Right cardiac atrium (tissue), 5 donors: ENCODE measurements at places on chromosomes 2 and 18.

DNA sequence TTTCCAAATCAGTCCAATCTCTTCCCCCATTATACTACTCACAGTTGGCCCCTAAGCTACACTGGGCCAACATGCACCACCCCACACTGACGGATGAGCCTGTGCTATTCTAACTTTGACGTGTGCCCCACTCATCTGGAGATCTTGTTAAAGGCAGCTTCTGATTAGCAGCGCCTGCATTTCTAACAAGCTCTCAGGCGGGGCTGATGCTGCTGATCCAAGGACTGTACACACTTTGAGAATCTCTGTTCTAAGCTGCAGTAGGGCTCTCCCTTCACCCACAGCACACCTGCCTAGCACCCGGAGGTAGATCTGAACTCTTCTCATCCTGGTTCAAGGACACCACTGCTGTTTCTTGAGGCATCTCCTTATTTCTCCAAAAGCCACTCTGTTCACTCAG is 200.7 kb downstream of the SLC4A3 start:
- no peak for DNase-seq

GRCh38 chr18:25334588-25334987 is 17.4 kb downstream of the ZNF521 start:
- DNase-seq, result no peak

GRCh38 chr18:69588301-69588700 is 187.6 kb downstream of the DOK6 start:
- no peak for DNase-seq

- no peak for DNase-seq
These were observed 65.0 kb upstream of the PPM1B start for GRCh38 chr2:44103639-44104038.

DNA sequence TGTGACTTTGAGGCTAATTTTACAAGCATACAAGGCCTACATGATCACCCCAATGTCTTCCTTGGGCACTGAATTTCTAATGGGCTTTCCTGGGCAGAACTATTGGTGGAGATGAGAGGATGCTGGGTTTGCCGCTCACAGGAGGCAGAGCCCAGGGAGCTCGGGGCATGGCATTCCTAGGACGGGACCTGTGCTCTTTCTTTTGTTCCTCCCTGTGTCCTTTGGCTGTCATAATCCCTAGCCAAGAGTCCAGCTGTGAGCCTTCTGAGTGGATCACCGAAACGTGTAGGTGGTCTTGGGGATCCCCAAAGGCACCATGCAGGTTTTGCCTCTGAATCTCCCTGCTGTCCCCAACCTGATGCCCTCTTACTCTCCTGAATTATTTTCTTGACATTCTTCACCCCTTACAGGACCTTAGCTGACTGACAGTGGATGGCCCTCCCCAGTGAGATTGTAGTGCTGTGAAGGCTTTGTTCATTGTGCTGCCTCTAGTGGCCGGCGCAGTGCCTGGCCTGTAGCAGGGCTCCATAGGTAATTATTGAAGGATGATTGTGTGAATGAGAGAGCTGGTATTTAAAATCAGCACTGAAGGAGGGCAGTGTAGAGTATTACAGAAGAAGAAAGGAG is 221.9 kb downstream of the ZNF407 start:
- no peak for DNase-seq

DNA sequence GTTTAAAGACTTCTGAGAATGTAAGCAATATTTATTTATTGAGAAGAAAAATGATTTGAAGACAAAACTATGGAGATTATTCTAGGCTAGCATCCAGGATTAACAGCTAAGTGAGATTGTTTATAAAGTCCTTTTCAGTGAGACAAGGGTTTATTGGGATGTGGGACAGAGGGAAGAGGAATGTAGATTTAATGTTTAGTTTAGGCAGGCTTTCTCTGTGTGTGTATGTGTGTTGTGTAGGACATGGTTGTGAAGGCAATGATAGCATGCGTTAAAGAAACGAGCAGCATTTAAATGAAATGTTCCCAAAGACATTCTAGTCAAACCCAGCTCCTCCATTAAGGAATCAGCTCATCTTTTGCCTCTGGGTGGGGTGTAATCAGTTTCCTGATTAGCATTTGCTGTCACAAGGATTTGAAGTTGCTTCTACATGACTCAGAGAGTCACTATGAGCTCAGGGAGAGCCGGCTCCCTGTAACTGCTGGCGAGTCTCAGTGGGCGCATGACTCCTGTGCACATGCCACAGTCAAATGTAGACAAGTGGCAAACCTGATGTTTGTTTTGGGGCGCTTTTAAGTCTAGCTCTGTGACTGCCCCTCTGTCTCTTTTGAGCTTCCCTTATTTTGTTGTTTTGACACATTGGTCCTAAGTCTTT is 442.2 kb upstream of the CELF4 start:
- no peak for DNase-seq

- no peak for DNase-seq
These were observed 32.8 kb downstream of the ZBTB7C start for GRCh38 chr18:48376406-48376805.

GRCh38 chr2:32699151-32699550 is 71.3 kb downstream of the TTC27 start:
- DNase-seq, result no peak

GRCh38 chr2:225763711-225764110 is 364.2 kb downstream of the NYAP2 start:
- DNase-seq, result no peak

- DNase-seq, result no peak
These were observed 1420.0 kb upstream of the ZEB2 start for GRCh38 chr2:145939949-145940348.

DNA sequence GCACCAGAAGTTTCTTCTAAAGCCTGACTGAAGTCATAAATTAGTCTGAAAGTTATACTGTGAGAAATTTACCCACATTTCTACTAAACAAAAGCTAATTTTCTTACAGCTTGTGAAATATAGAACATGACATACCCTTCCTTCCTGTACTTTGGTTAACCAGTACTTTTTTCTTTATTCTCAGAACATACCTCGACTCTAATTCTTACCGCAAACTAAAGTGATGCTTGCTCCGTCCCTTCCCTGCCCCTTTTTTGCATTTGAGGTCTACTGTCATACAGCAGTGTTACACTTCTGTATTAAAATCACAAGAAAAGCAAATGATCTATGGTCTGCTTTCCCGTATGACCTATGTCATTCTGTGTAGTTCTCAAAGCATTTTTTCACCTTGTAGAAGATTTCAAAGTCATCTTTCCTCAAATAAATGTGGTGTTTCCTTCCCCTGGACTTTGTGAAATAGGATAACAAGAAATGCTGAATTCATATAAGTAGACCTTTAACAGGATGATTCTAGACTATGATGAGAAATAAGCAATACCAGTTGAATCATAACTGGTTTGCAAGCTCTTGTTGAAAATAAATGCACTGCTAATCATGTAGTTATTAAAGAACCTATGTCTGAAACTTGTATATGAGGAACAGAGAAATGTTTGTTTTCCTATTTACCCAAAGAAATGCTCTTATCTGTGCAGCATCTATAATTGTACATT is 30.4 kb downstream of the CYTIP start:
- no peak for DNase-seq

- DNase-seq, result no peak
These were observed 17.1 kb downstream of the CREB1 start for GRCh38 chr2:207546822-207547221.

- DNase-seq, result no peak
These were observed 344.3 kb upstream of the RAB12 start for GRCh38 chr18:8264861-8265411.
